ENCODE measurements at places on chromosomes 4 and X.

DNA sequence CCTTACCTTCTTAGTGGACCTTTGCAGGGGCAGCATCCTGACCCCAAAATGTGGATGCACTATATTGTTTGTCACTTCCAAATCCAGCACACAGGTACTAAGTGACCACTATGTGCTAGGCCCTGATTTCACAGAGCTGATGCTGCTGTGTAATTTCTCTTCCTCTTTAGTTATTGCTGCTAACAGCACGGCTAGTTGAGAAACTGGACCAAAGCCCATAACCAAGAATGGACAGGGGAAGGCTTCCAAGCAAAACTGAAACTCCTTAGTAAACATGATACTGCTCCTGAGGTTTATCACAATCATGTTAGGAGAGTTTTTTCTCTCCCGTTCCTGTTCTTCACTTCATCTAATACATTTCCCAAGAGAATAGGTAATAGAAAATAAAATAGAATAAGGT, 172.9 kb upstream of the TTC29 start:
- no peak for DNase-seq

- no peak for DNase-seq
Measured at GRCh38 chrX:66760651-66761050, 121.8 kb upstream of the EDA2R start.

DNA sequence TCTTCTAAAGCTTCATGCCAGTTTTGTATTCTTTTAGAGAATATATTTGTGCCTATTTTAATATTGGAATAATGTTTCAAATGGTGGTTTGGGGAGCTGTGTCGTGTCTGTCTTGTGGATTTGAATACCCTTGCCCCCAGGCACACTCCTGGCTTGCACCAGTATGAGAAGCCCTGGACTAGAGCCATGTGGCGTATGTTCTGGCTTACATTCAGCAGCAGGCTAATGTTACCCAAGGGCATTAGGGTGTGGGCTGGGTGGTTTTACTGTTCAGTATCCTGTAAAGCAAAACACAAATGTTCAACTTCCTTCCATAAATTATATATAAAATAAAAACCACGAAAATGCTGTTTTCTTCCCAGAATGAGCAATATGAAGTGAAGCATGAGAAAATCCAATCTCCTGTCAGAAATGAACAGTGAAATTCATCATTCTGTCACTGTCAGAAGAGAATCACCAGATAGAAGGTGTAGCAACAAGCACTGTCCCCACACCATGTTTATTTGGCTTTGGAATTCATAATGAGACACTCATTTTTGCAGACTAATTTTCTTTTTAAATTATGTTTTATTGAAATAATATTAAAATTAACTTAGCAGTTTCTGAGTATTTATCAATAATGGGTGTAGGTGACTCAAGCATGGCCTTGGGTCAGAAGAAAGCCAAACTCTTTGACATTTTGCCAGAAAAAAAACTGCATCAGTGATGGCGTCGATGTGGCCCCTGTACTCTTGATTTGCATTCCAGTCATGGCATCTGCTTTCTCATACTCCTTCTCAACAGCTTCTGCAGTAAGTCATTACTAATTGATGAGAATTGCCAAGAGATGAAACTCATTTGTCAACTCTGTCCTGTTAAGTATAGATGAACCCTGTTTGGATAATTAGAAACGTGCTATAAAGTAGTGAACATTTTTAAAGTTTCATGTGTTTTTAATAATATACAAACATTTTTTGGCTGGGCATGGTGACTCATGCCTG, 43.8 kb downstream of the WWC2 start:
- DNase-seq: no peak

DNA sequence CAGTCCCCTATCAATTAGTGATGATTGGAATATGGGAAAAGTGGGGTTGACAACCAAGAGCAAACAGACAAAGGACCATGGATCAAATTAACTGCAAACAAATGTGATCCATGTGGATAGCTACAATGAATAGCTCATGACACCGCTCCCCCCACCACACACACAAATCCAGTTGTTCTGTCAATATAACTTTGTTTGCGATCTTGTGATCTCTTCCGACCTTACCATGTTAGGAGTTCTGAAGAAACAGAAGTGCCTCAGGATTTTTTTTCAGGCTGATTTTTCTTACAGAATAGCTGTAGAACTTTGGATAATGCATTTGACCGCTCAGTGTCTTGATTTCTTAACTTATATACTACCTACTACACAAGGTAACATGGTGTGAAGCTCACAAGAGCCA, 116.6 kb downstream of the SH2D1A start:
- DNase-seq: no peak

DNA sequence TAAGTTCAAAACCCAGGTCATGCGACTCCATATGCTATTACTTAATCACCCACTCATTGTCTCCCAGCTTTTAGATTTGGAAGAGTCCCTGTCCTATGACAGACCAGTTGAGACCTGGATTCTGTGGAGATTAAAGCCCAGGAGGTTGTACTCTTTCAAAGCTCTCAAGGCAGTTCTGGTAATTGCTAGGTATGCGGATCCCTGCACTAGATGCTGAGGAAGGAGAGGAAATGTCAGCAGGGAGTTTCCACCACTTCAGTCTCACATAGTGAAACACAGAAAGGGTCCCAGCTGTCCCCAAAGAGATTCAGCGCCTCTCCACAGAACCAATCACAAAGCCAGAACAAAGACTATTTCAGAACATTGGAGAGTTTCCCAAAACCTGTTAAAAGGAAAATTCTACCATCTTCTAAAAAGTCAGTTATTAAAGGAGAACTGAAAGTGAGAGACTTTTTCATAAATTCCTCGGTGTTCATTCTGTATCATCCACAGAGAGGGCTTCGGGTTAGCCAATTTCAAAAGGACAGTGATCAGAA, 53.4 kb downstream of the IRF2 start:
- DNase-seq: no peak

GRCh38 chr4:114642173-114642780, 43.7 kb downstream of the UGT8 start:
- DNase-seq: no peak

- DNase-seq: peak; percentile 34
Measured at GRCh38 chrX:19883878-19884277, 3.5 kb downstream of the SH3KBP1 start.

DNA sequence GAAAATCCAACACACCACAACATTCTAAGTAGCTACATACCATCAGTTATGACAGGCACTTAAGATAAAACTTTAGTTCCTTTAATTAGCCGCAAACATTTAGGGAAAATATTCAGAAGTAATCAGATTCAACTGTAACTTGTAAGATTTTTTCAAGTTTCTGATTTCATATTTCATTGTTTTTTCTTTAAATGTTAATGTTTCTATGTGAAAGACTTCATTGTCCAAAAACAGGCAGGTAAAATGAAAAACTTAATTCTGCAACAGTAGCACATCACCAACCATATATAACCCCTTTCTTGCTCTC, 11.6 kb upstream of the ODAM start:
- DNase-seq: no peak

- no peak for DNase-seq
Measured at GRCh38 chr4:101846550-101846949, 56.0 kb downstream of the BANK1 start.

- no peak for DNase-seq
Measured at GRCh38 chr4:81700189-81700588, 228.5 kb upstream of the RASGEF1B start.

DNA sequence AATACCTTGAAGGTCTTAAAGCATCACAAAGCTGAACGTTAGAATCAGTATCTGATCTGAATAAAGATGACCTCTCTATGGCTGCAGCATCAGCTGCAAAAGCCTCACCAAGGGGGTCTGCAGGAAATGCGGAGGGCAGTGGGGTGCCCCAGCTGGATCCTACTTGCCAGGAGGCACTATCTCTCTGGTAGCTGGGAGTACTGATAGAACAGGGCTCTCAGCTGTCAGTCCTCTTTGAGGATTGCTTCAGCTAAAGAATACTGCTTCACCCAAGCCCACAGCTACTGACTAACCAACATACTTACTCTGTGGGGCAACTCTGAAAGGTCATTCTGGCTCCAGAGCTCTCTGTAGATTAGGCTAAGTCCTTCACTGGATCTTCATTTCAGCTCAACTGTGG, 112.5 kb upstream of the ZFP42 start:
- no peak for DNase-seq

GRCh38 chr4:142413485-142413884, 432.6 kb downstream of the INPP4B start:
- DNase-seq: no peak

DNA sequence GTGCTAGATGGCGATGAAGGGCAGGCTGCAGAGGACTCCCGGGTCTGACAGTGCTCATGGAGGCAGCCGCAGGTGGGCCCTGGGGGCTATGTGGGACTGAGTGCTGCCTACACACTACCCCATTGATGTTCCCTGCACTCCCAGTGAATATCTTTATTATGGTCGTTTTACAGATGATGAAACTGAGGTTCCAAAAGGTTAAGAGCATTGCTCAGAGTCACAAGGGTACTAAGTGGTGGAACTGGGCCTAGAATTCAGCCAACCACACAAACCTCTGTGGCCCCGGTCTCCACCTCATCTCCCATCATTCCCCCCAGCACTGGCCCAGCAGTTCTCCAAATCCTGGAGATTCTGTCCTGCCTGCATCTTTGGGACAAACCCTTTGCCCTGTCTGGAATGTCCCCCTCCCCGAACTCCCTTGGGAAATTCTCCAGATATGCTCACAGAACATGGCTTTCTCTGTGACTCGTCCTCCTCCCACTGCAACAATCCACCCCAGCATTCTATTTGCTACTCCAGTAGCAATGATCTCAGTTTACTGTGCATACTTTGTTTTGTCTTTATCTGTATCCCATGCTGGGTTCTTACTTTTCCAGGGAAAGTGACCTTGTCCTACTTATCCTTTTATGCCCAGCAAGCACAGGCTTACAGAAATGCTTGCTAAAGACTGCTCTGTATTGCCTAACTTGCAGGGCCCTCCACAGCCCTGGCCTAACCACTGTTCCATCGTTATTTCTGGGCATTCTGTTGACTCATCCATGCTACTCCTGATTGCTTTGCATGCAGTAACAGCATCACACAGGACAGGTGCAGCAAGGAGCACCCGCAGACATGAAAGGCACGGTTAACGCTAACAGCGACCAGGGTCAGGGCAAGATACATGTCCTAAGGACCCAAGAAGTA, 14.0 kb downstream of the PNMA6F start:
- DNase-seq: no peak

- DNase-seq: no peak
Measured at GRCh38 chr4:167897116-167897515, 195.2 kb upstream of the ANXA10 start.

- no peak for DNase-seq
Measured at GRCh38 chr4:24730256-24731001, 64.9 kb upstream of the SOD3 start.

GRCh38 chrX:12984603-12985319, 9.9 kb downstream of the TMSB4X start:
- DNase-seq: peak; percentile 69

GRCh38 chr4:154585369-154586018, 5.0 kb downstream of the FGA start:
- DNase-seq: no peak

DNA sequence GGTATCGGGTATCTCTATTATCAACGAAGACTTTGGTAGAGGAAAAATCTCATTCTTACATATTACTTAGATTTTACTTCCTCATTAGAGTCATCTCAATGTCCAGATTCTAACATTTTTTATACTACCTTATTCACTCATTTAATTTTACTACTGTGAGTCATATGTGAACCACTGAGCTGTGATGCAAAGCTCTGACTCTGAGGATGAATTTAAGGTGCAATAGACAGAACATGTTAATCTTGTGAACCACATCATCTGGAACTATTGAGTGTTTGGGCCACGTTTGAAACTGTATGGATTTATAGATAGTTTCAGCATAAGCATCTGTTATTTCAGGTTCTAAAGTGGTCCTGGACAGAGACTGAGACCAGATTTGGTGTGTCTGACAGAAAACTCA, 78.4 kb downstream of the PWWP3B start:
- no peak for DNase-seq

- no peak for DNase-seq
Measured at GRCh38 chr4:127048376-127049044, 584.2 kb upstream of the INTU start.

GRCh38 chr4:128477540-128477939, 189.9 kb upstream of the PGRMC2 start:
- no peak for DNase-seq

DNA sequence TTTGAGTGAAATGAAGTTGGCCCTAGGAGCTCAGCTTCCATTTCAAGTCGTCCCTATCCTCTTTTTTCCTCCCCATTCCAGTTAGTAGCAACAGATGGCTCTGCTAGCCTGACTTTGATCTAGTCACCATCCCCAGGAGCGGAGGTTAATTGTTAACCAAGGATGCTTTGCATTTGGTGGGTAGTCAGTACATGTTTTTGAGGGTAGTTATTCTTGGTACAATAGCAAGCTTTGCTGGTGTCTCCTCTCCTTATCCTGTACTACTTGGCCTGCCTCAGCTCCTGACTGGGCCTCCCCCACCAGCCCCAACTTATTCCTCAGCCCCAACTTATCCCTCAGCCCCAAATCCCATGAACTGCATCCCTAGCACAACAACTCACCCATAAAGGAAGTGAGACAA, 14.8 kb upstream of the RTL5 start:
- no peak for DNase-seq

DNA sequence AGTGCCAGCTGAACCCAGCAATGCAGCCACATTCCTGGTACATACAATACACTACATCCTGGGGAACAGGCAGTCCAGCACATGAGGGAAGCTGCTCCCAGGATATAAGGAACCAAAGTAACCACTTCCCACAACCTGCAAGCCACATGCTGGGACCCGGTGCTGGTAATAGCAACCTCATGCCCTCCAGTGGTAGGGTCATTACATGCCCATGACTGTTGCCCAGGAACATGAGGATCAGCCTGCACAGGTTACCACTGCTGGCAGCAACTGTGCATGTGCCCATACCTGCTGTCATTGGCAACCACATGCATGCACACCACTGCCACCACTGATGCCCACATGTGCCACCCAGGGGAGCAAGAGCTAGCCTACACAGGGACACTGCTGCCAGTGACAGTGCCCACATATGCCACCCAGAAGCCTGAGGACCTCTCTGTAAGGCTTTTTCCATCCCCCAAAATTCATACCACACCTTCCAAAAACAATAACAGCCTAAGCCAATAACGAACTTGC, 1982.5 kb downstream of the ARAP2 start:
- no peak for DNase-seq

DNA sequence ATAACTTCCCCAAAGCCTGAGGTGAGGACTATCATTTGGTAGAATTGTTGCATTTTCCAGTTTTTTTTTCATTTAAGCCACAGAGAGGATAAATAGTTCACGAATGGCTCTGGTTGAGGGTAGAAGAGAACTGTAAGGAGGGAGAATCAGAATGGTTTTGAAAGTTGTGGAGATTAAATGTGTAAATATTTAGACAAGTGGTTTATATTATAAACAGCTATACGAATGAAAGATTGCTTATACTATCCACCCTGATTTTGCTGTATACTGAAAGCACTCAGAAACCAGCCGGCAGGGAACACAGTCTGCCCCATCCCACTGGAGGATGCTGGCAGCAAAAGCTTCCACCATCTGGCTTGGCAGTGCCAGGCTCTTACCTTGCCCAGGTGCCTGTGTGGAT, 341.1 kb downstream of the RAPGEF2 start:
- DNase-seq: no peak

GRCh38 chr4:105112274-105112673, 34.4 kb upstream of the TET2 start:
- no peak for DNase-seq
